EH (cell line): ENCODE measurements at places on chromosomes 5 and 9.

GRCh38 chr9:68966496-68966944 lies 47.4 kb downstream of the PRKACG start:
- no peak for DNase-seq

- DNase-seq: peak; percentile 2
Observed at GRCh38 chr5:92378966-92379611, 996.0 kb upstream of the ARRDC3 start.

DNA sequence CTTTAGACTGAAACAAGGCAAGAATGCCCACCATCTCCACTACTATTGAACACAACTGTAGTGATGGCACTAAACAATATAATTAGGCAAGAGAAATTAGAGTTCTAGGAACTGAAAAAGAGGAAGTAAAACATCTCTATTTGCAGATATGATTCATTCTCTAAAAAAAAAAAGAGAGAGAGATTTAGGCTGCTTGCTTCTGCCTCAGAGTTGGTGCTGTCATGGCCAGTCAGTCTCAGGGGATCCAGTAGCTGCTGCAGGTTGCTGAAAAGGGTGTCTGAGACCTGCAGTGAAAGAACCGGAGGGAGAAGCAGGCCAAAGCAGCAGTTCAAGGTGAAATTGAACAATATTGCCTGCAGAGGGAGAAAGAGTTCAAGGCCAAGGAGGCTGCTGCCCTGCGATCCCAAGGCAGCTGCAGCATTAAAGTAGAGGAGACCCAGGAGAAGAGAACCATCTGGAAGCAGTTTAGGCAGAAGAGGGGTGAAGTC lies 72.5 kb downstream of the AP3B1 start:
- peak; percentile 35 for DNase-seq

DNA sequence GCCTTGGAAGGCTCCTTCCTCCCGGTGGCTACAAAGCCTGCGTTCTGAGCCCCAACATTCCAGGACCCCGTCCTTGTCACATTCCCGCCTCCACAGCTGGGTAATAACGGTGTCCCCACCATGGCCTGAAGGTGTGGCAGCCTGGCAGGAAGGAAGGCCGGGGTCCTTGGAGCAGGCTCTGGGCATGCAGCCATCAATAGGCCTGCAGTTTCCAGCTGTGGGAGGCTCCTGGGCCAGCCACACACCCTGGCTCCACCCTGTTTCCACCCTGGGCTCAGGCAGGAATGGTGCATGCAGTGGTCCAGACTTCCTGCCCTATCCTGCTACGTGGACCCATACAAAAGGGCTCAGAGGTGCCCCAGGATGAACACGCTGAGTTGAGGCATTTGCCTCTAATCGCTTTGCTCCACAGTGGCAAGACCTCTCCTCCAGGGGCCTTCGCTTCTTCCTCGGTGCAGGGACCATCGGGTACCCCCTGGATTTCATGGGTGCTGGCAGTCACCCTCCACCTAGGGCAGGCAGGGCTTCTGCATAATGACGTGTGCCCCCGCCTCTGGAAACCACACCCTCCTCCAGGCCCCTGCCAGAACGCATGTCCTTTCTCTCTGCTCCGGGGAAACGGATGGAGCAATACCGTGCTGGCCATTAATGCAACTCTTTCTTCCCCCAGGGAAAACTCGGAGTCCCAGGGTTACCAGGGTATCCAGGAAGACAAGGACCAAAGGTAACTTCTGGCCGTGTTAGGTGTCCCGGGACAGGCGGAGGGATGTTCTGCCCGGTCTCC lies 95.1 kb upstream of the FCN2 start:
- DNase-seq: no peak

GRCh38 chr9:128523199-128523925 lies 18.8 kb downstream of the GLE1 start:
- peak; percentile 43 for DNase-seq

DNA sequence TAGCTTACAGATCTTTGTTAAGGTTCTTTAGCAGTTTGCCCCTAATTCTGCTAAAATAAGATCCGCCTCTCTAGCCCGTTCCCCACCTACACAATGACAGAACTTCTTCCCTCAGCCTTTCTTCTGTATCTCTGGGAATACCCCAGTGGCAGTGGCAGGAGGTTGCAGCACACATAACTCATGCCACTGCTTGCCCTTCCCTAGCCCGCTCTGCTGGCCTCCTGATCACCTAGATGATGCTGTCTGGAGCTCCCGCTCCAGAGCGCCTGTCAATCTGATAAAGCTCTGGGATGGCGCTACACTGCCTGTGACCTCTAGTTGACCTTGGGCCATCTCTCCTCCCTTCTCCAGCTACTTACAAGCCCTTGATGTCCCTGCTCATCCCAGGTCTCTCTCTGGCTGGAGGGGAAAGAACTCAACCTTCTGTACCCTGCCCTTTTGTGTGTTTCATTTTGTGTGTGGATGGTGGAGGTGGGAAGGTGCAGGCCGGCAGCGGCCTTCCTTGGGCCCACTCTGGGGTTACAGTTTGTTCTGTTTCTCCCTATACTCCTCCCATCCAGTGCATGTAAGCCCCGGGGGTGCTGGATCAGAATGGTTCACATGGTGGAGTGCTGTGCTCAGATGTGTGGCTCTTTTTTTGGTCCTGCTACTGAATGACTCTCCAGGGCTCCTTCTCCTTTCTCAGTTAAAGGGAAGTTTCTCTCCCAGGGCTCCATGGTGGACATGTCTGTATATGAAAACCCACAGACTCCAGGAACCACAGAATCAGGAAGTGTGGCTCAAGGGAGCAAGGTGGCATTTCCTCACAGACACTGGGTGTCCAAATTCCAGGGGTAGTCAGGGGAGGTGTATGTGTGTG lies 29.1 kb downstream of the MTX3 start:
- DNase-seq: peak; percentile 2

DNA sequence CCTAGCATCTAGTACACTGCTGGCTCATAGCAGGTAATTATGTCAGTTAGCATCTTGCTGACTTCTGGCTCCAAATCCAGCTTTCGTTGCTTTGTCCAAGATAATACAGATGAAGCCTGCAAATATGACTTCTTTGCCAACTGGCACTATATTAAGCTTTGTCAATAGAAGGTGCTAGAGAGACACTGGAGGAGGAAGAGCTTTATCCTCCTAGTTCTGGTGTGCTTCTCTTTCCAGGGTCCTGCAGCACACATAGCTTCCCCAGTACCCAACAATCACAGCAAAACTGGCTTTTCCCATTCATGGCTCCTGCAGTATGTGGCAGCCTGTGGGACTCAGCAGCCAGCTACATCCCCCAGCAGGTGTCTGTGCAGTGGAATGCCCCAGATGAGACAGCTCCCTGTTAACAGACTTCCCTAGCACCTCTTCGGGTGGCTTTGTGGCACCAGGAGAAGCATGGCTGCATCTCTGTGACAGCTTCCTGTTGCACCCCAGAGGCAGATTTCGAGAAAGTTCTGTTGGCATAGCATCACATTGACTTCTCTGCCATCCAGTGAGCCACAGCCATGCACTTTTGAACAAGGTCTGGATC lies 147.8 kb downstream of the OXCT1 start:
- peak; percentile 20 for DNase-seq

DNA sequence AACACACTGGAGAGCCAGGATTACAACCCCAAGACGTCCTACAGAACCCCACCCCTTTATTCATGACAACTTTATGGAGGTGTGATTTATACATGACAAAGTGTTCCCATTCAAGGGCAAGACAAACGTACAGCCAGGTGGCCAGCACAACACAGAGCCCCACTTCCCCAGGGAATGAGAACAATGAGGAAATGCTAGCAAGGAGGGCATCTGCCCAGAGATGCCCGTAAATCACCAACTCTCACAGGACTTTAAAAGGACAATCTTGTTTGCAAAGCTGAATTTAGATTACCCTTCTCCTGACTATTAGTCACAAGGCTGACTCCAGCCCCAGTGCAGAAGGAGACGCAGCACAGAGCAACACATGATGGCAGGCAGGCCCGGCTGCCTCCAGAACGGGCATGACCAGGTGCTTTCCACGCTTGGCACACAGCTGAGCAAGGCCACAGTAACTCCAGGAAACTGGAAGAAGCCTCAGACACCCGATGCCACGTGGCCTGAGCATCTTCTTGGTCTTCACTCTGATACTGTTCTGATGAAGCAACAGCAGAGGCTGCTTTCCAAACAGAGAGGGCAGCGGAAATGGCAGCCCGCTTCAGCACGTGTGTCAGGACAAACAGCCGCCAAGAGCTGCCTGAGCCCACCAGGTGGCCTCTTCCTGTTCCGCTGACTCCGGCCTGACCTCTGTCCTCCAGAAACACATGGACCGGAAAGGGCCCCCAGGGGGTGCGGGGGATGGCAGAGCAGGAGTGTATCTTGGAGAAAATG lies 51.4 kb downstream of the ROR2 start:
- no peak for DNase-seq

DNA sequence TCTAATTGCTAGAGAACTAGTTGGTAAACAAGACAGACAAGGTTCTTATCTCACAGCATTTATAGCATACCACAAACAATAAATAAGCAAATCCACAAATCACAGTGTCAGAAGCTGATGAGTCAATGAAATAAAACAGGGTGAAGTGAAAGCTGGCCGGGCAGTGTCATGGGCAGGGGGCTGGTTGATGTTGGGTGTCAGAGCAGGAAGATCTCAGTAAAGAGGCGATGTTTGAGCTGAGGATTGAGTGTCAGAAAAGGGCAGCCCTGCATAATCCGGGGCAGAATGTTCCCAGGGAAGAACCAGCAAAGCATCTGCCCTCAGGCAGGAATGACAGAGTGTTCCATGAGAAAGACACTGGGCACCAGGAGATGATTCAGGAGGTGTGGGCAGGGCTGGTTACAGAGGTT lies 183.4 kb downstream of the GOLPH3 start:
- peak; percentile 81 for DNase-seq

DNA sequence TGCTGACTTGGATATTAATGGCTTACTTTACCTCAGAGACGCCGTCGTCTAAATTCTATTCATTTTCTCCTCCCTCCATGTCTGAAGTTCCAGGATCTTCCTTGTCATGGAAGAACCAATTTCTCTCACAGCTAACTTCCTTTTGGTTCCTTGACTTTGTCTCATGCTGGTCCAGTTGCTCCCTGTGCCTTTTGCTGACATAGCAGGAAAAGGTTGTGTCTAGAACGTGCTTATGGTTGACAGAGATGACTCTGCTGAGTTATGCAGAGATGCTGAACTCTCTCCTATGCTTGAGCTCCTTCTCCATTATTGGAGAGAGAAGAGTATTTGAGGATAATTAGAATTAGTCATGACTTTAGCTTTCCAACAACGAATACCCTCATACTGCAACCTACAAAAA lies 1338.9 kb downstream of the MAT2B start:
- no peak for DNase-seq

- no peak for DNase-seq
Observed at GRCh38 chr5:87390075-87390474, 22.7 kb downstream of the CCNH start.

GRCh38 chr9:85040821-85041465 lies 371.4 kb downstream of the NTRK2 start:
- DNase-seq: no peak

GRCh38 chr9:33443464-33444154 lies 3.8 kb downstream of the AQP3 start:
- DNase-seq: no peak

DNA sequence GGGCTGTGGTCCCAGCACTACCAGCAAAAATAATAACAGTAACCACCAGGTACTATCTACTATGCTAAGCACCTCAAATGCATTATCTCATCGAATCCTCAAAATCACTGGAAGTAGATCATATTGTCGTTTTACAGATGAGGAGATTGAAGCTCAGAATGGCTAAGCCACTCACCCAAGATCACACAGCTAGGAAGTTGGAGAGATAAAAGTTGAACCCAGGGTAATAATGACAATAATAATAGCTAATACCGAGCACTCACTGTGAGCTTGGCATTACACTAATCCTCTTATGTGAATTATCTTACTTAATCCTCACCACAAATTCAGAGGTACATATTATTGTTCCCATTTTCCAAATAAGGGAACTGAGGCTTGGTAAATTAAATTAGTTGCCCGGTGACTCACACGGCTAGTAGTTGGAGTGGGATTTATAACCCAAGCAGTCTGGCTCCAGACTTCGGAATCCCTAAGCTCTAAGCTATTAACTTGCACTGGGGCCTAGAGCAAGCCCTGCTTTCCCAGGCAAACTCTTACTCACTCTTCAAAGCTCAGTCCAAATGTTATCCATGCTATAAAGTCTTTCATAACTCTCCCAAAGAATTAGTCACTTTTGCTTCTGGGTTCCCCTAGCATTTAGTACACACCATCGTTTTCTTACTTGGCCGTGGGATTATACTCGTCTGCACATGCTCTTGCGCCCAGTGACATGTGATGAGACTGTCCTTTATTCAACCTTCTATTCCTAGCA lies 3.8 kb downstream of the ARSI start:
- DNase-seq: peak; percentile 100

GRCh38 chr5:158852622-158853021 lies 247.1 kb downstream of the EBF1 start:
- no peak for DNase-seq

DNA sequence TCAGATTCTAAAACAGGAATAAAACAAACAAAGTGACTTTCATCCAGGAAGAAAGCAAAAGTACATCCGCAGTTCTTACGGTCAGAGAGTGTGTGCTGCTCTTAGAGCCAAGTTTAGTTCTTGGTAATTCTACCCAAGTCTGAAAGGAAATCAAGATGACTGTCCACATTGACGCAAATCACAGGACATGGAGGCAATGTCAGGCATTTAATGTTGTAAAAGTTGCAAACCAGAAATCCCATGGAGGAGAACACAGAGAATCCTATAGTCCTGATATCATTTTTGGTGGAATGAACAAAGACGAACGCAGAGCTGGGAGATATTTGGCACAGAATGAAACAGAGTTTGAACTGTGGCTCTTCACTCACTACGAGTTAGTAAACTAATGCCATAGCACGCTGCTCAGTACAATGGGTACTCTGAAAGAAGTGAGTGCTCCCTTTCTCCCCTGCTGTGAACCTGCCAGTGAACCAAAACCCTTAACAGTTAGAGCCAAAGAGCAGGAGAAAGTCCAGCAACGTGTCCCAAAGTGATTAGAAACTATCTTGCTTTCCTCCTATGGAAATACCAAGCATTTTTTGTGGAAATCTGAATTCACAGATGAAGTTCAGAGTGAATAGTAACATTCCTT lies 74.3 kb downstream of the MUSK start:
- peak; percentile 82 for DNase-seq
